CD8-positive, alpha-beta T cell (primary cell): ENCODE measurements at places on chromosomes 11 and 22.

- no peak for DNase-seq
Observed at GRCh38 chr11:102196351-102196750, 86.1 kb downstream of the YAP1 start.

GRCh38 chr11:62958547-62959421, 26.0 kb downstream of the SLC22A6 start:
- no peak for DNase-seq

- no peak for DNase-seq
Observed at GRCh38 chr11:99432677-99433076, 411.9 kb downstream of the CNTN5 start.

DNA sequence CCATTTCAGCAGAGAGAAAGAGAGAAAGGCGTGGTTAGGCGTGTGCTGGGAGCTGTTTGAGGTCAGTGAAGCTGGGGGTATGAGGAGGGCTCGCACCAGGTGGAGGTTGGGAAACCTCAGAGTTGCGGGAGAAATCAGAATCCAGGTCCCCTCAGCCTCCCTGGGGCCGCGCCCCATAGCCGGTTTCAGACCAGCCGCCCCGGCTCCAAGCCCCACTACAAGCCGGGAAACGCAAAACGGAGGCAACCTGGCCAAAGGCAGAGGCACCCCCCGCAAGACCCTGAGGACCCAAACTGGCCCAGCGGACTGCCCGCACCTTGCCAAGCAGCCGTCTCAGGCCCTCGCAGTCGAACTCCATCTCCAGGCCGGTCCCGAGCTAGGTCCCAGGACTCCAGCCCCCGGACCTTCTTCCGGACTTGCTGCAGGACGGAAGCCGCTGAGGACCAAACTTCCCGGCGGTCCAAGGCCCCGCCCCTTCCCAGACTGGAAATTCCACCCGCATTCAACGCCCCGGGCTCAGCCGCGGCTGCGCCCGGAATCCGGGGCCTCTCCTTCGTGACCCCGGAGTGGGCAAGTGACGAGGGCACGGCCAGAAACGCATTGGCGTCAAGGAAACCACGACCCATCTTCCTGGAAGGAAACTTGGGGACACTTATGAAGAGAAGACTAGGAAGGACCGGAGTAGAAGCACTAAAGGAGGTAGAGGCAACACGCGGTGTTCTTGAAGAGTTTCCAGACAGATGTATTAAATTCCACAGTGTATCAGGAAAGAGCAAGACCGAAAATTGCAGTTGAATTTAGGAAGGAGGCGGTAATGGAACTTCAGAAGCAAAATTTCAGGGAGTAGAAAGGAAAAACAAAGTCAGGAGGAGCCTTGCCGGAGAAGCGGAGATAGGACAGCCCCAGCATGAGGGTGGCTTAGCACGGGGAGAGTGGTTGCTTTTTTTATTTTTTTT, at the start of gene UEVLD:
TSS of gene UEVLD (minus strand) at position 438 of the 956 bp plus-strand sequence. CDS start at position 358, 80 bp downstream.
- DNase-seq: peak; percentile 67

DNA sequence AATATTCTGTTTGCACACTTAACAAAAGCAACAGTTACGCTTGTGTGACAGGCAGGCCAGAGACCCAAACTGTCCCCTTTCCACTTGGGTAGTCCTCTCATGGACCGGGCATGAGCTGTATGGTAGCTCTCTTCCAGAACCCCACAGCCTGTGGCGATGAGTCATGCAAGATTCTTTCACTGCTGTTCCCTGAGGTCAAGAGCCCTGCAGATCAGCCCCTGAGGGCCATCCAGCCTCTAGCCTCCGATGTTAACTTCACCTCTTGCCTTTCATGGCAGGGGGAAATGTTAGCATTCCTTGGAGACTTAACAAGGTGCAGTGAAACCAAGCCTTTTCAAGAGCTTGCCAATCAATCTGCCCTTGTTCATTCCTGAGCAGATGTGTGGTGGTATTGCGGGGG, 63.2 kb upstream of the DEUP1 start:
- DNase-seq: no peak

DNA sequence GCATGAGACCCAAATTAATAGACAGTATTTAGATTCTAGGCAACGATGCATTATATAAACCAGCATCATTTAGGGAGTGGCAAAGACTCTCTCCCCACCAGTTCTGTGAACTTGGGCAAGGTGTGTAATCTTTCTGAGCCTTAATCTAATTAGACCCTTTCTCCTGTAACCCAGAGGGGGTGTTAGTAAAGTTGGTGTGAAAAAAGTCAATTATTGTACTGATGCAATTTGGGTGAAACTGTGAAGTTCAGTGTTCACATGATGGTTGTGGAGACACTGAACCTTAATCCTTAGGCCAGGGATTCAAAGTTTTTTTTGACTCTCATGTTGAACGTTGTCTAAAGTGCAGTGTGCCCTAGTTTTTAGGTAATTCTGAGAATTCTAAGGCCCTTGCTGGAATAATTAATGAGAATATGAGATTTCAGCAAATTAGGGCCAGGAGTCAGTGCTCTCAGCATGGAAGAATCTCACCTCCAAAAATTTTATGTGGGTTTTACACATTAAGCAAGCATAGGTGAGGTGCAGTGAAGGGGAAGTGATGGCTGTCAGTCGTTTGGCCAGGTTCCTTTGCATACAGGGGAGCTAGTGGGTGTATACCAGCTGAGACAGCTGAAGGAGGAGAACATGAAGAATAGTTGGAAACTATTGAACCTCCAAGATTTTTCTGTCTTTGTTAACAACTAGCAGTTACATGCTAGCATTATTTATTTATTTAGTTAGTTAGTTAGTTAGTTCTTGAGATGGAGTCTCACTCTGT, 94.2 kb downstream of the PTPRJ start:
- DNase-seq: no peak

GRCh38 chr11:9562716-9563115, 10.8 kb upstream of the WEE1 start:
- no peak for DNase-seq

GRCh38 chr22:23058481-23059283, 11.6 kb upstream of the GNAZ start:
- DNase-seq: no peak
